ENCODE measurements at places on chromosomes 5 and 9.

DNA sequence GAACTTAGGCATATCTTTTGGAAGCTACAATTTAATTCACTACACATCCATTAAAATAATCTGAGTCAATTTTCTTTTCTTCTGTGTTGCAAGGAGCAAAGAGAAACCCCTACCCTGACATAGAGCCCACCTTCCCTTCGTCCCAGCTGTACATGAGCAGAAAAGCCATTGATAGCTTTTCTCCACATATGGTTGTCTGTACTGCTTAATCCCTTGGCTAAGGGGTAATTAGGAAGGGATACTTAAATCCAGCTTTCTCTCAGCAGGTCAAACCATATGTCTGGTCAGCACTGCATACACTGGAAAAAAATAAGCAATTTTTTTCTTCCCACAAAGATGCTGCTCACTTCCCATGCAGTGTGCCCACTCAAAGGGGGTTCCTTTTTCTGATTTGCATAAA is 94.7 kb upstream of the RAD23B start:
- DNase-seq: no peak

- peak; percentile 30 for DNase-seq
Measured at GRCh38 chr9:131727795-131728545, 11.9 kb downstream of the RAPGEF1 start.

- no peak for DNase-seq
Measured at GRCh38 chr5:115584501-115584900, 17.8 kb downstream of the TICAM2 start.

DNA sequence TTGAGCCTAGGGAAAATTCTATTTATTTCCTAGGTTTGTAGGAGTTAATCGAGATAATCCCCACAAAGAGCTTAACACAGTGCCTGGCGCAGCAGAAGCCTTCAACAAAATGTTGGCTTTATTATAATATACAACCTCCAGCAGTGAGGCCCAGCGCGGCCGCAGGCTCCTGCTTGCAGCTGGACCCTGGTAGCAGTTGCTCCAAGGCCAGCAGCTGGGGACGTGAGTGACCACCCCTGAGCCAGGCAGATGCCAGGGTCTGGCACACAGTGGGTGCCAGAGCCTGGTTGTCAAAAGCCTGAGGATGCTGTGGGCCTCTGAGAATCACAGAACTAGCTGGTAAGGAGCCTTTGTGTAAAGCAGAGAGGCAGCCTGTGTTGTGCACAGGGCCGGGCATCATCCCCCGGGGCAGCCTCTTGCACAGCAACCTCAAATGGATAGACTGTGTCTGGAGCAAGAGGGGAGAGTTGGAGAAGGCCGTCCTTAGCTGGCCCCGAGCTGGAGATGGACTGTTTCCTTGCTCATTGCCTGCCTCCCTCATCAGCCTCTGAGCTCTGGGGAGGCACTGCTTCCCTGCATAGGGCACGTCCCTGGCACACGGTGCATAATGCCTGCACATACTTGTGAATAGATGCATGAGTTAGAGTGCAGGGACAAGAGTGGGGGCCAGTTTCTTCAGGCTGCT is 17.3 kb downstream of the CSF1R start:
- no peak for DNase-seq

- no peak for DNase-seq
Measured at GRCh38 chr9:9117866-9118265, 1318.3 kb upstream of the DMAC1 start.

GRCh38 chr5:147555176-147555575 is 45.3 kb upstream of the DPYSL3 start:
- DNase-seq: no peak

DNA sequence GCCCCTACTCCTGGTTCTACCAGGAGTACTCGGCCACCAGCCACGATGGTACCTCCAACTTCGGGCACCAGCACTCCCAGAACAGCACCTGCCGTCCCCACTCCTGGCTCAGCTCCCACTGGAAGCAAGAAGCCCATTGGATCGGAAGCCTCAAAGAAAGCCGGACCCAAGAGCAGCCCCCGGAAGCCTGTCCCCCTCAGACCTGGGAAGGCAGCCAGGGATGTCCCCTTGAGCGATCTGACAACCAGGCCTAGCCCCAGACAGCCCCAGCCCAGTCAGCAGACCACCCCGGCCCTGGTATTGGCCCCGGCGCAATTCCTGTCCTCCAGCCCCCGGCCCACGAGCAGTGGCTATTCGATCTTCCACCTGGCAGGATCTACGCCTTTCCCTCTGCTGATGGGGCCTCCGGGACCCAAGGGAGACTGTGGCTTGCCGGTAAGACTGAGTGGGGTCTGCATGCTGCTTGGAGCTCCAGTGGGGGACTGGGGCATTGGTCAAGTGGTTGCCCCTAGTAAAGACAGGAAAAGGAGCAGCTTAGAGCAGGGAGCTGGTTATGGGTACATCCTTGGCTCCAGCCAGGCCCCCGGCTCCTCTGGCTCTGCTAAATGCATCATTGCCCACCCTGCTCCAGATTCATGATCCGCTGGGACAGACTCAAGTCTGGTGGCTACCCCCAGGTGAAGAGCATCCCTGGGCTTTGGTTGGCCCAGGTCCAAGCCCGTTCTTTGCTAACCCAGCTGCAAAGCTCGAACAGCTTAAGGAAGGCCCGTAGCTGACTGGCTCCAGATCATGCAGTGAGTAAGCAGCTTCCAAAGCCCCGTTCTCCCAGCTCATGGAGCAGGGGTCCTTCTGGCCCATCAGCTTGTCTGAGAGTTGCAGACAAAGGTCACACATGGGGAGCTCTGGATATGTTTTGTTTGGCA is 14.0 kb downstream of the COL27A1 start:
- DNase-seq: peak; percentile 76

DNA sequence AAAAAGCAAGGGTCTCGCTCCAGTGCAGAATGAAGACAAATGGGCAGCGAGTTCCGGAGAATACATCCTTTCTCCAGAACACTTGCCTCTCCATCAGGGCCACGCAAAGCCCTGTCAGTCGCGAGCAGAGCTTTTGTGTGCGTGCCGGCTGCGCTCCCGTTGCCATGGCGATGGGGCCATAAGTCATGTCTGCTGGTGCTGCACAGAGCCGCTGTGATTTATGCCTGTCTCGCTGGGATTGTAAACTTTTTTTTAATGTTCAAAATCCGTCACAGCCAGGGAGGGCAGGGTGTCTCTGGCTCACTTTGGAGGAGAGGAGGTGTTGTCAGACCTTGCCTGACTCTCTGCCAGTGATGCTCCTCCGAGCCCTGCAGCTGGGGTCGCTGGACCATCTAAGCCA is 272.7 kb downstream of the TRIM32 start:
- peak; percentile 28 for DNase-seq

GRCh38 chr5:74631081-74631953 is 9.2 kb downstream of the ENC1 start:
- DNase-seq: peak; percentile 57

DNA sequence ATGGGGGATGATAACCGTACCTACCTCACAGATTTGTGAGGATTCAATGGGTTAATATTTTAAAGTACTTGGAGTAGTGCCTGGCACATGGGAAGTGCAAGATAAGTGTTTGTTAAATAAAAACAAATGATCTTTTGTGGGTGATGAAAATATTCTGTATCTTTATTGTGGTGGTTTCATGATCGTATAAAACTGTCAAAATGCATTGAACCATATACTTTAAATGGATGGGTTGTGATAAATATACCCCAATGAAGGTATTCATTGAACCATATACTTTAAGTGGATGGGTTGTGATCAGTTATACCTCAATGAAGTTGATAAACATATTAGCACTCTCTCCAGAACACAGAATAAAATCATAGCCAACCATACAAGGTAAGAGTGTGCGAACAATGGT is 234.5 kb downstream of the CRB2 start:
- DNase-seq: no peak

DNA sequence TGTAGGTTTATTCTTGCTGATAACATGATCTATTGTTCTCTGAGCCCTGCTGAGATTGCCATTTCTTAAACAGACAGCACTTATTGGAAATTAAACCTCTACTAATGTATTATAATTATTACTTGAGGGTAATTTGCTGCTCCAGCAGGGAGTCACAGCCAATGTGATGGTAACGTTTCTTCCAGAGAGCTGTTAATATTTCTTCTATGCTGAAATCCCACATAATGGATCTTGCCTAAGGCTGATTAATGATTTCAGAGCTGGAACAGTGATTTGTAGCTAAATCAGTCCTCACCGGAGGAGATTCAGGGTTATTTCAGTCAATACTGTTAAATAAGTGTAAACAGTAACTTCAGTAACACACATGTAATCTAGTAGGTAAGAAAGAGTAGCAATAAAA is 170.1 kb downstream of the CDH12 start:
- DNase-seq: no peak

DNA sequence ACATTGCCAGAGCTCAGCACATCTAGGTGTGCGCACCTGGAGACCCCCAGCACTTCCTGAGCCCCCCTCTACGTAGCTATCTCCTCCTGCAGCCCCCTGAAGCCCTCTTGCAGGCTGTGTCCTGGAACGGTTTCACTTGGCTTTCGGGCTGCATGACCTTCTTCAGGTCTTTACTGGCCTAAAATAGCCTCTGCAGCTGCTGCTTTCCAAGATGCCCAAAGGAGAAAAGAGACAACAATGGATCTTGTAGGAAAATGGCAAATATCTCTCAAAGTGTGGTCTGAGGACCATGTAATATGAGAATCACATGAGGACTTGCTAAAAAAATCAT is 6.6 kb upstream of the ERMP1 start:
- no peak for DNase-seq

DNA sequence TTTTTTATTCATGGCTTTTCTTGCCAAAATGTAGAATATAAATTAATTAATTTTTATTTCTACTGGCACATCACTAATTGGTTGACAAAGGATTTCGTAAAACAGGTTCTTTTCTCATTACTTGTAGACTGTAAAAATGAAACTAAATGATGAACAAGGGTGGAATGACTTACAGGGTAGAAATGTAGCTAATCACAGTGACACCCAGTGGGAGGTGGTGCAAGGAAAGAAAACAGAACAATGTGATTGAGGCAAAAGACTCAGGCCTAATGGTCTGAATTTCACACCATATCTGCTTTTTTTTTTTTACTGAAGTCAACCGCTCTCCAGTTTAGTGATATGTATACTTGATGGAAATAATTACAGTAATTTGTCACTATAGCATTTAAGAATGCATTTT is 28.9 kb downstream of the GABRG2 start:
- DNase-seq: no peak

Data from fibroblast of skin of right quadriceps (primary cell).